ENCODE measurements at places on chromosomes 3 and 15. TPM values are rescaled to one million over a fixed set of nuclear protein-coding genes. Genes with fewer than 3 reads are reported as not detected.

DNA sequence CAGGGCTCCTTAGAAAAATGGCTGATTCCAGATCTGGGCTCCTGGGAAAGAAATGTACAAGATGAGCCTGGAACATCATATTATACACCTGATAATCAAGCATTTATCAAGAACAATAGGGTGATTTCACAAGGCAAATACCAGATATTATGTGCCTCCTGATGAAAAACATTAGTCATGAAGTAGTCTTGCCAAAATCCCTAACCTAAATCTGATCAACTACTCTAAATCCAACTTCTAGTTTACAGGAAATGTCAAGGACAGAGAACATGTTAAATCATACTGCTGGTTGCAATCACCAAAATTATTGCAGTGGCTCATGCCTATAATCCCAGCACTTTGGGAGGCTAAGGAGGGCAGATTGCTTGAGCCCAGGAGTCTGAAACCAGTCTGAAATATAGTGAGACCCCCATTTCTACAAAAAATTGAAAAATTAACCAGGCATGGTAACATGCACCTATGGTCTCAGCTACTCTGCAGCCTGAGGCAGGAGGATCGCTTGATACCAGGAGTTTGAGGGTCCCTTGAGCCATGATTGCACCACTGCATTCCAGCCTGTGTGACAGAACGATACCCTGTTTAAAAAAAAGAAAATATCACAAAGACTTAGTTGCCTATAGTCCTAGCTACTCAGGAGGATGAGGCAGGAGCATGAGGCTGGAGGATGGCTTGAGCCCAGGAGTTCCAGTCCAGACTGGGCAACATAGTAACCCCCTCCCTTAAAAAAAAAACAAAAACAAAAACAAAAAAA, 34.9 kb upstream of the ATP13A3 start:
- H3K27me3 ChIP-seq = no peaks in the 10 kb centered on the region
- H3K4me3 ChIP-seq = no peak overlapping the region
- no peaks in the 10 kb centered on the region for H3K4me1 ChIP-seq
- DNase-seq = no peak
- no peak overlapping the region for H3K27ac ChIP-seq

The C3orf85 gene
- total RNA-seq = not detected

DNA sequence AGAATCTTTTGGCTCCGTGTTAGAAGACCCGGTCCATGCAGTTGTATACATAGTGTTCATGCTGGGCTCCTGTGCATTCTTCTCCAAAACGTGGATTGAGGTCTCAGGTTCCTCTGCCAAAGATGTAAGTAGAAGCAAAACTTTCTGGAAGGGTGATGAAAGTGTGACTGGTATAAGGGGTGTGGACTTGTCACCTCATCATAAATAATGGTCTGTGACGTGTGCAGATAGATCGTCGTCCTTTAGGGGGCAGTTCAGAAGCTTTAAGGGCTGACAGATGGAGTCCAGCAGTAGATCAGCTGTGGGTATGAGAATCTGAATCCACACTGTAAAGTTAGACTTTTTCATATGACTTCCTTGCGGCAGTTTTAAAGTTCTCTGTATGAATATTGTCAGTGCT, 15.3 kb downstream of the SEC61A1 start:
- no peaks in the 10 kb centered on the region for H3K27me3 ChIP-seq
- H3K4me3 ChIP-seq = no peak overlapping the region
- H3K4me1 ChIP-seq = no peaks in the 10 kb centered on the region
- no peak for DNase-seq

GRCh38 chr3:9976721-9977709, 9.6 kb downstream of the EMC3 start:
- H3K36me3 ChIP-seq = peaks cover 9% of the 10 kb centered on the region
- no peaks in the 10 kb centered on the region for H3K27me3 ChIP-seq
- no peak overlapping the region for H3K27ac ChIP-seq
- no peaks in the 10 kb centered on the region for H3K4me1 ChIP-seq
- H3K4me3 ChIP-seq = no peak overlapping the region
- no peak for DNase-seq

- H3K27ac ChIP-seq = no peak overlapping the region
- H3K4me1 ChIP-seq = no peaks in the 10 kb centered on the region
- no peak overlapping the region for H3K4me3 ChIP-seq
Observed at GRCh38 chr3:129016356-129016719, 15.2 kb downstream of the EFCC1 start.

DNA sequence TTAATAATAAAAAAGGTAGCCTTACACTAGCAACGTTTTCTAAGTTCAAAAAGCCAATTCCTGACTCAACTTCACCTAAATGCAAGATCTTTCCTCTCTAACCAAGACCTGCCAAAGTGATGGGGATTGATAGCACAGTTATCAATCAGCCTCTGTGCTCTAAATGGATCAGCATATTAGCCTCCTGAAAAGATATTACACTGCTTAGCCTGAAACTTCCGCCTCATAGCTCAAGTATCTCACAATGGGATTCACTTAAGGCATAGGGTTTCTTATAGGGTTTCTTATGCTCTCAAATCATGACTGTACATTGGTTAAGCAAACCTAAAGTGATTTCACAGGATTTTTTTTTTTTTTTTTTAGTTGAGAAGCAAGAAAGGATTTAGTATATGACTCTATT, 436 bp upstream of the SLC9A9 start:
- no peak for DNase-seq
- no peak overlapping the region for H3K4me3 ChIP-seq
- no peaks in the 10 kb centered on the region for H3K36me3 ChIP-seq
- peaks cover 23% of the 10 kb centered on the region for H3K4me1 ChIP-seq

- no peaks in the 10 kb centered on the region for H3K36me3 ChIP-seq
- DNase-seq = no peak
- H3K4me3 ChIP-seq = no peak overlapping the region
- H3K27me3 ChIP-seq = no peaks in the 10 kb centered on the region
Observed at GRCh38 chr15:81473177-81473576, 99.2 kb upstream of the TMC3 start.

The HRH1 gene
- 0.35 TPM for total RNA-seq

DNA sequence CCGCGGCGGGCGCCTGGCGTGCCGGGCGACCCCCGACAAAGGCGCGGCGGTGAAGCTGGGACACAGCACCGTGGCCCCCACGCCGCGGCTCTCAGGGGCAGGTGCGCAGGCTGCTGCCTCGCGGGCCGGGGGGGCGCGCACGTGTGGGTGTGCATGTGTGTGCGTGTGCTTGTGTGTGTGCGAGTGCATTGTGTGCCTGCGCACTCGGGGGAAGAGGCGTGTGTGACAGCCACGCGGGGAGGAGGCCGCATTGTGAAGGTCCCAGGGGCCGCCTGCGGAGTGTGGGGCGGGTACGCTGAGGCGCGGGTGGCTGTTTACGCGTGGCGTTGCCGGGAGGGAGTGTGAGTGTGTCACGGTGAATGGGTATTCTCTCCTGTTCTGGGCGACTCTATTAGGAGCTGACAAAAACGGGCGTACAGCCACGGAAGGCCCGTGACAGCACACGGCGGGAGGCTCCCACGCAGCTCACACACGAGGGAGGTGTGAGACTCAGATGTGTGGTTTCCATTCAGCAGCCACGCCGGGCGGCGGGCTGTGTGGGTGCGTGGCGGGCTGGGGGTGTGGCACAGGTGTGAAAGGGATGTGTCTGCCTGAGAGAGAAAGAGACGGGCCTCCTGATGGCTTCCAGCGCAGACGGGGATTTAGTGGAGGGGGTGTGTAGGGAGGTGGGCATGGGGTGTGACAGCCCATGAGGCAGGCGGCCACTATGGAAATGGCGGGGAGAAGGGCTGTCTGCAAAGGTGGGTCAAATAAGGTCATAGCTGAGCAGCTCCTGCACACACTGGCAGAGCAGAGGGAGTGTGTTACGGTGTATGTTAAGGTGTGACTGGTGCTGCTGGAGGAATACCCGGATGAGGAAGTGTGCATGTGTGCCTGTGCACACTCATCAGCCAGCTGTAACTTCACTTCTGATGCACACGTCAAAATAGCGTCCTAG, 750 bp downstream of the PODXL2 start:
- H3K36me3 ChIP-seq = no peaks in the 10 kb centered on the region
- H3K27me3 ChIP-seq = peaks cover 41% of the 10 kb centered on the region
- no peak for DNase-seq
- no peak overlapping the region for H3K27ac ChIP-seq

The FSIP1 gene
- 2.1 TPM for total RNA-seq

GRCh38 chr3:72032441-72033135, 247.6 kb upstream of the PROK2 start:
- peaks cover 33% of the 10 kb centered on the region for H3K4me1 ChIP-seq
- no peaks in the 10 kb centered on the region for H3K36me3 ChIP-seq
- DNase-seq = peak; percentile 27

- H3K27me3 ChIP-seq = no peaks in the 10 kb centered on the region
- H3K27ac ChIP-seq = no peak overlapping the region
- no peaks in the 10 kb centered on the region for H3K4me1 ChIP-seq
- no peaks in the 10 kb centered on the region for H3K36me3 ChIP-seq
Observed at GRCh38 chr3:161150001-161150525, 44.9 kb upstream of the B3GALNT1 start.

The IMPG2 gene
- total RNA-seq = not detected

DNA sequence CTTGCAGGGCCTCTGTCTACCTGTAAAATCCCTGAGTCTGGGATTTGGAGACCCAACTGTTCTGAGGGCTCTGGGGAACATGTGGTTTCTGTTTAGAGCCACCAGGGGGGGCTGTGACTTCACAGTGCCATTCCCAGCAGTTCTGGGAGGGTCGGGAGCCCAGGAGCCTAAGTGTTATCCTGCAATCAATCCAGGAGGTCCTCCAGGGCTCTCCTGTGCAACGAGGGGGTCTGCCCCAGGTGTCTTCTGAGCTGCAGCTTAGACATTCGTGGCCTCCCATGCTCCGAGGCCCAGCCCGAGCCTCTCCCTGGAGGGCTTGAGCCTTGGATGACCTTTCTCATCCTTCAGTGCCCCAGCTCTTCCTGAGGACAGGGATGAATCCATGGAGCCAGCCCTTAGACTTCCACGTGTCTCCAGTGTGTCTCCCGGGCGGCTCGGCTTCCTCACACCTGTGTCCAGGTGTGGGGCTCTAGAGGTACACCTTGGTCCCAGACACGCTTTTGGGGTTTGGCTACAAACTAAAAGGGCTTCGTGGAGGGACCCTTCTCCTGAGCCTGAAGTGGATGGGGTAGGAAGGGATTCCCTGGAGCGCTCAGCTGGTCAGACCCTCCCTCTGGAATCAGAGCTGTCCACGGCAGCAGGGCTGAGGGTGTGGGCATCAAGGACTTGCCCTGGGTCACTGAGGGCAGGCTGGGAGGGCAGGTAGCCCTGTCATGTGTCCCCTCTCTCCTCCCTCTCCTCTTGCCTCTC, 20.3 kb upstream of the ABTB1 start:
- peak; percentile 91 for DNase-seq

- no peak overlapping the region for H3K27ac ChIP-seq
- H3K4me1 ChIP-seq = peaks cover 27% of the 10 kb centered on the region
- DNase-seq = no peak
- H3K36me3 ChIP-seq = no peaks in the 10 kb centered on the region
Observed at GRCh38 chr3:171323938-171324536, 136.2 kb downstream of the TNIK start.
